Adrenal gland (tissue), 19 donors: ENCODE measurements at places on chromosomes 2 and 18. TPM values are rescaled to one million over a fixed set of nuclear protein-coding genes. Genes with fewer than 3 reads are reported as not detected.

CYTIP gene
- 5.4 TPM for total RNA-seq

CAPN14 gene
- total RNA-seq, result 0.10 TPM

THSD7B gene
- not detected for total RNA-seq

DNA sequence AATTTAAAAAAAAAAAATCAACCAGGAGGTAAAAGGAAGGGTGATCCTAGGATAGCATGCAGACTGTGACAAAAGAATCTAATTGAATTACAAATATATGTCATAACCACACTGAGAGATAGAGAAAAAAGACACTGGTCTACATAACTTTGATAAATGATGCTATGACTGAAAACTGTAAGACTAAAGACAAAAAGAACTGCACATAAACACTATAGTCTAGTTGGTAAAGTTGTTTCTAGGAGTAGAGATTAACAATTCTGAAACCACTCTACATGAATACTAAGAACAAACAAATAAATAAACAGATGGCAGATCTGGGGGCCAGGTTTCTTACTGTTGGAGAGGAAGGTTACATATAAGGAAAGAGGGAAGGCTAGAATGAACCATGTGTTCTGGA lies 14.6 kb upstream of the CHAC2 start:
- DNase-seq, result no peak
- H3K36me3 ChIP-seq, result no peaks in the 10 kb centered on the region
- peaks cover 13% of the 10 kb centered on the region for H3K4me1 ChIP-seq
- no peak overlapping the region for H3K4me3 ChIP-seq
- no peaks in the 10 kb centered on the region for H3K27me3 ChIP-seq
